Astrocyte of the spinal cord (primary cell): ENCODE measurements at places on chromosomes 3 and 15.

DNA sequence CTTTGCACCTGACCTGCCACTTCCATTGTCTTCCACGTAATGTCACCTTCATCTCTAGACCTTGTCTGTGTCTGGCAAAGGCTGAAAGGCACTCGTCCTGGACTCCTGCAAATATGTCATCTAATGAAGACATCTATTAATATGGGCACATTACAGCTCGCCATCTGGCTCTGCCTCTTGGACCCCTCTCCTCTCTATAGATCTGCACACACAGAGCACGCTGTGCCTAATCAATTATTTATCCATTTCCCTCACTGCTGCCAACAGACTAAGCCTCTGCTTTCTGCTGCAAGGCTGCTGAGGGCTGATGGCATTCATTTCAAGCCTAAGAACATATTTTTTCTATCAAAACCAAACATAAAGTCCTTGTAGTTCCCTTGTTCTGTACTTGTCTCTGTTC lies 573.0 kb downstream of the TUSC7 start:
- DNase-seq = no peak

- peak; percentile 17 for DNase-seq
Observed at GRCh38 chr3:11415099-11415498, 142.9 kb downstream of the ATG7 start.

GRCh38 chr3:9808345-9809037 lies 1.6 kb upstream of the TTLL3 start:
- no peak for DNase-seq

DNA sequence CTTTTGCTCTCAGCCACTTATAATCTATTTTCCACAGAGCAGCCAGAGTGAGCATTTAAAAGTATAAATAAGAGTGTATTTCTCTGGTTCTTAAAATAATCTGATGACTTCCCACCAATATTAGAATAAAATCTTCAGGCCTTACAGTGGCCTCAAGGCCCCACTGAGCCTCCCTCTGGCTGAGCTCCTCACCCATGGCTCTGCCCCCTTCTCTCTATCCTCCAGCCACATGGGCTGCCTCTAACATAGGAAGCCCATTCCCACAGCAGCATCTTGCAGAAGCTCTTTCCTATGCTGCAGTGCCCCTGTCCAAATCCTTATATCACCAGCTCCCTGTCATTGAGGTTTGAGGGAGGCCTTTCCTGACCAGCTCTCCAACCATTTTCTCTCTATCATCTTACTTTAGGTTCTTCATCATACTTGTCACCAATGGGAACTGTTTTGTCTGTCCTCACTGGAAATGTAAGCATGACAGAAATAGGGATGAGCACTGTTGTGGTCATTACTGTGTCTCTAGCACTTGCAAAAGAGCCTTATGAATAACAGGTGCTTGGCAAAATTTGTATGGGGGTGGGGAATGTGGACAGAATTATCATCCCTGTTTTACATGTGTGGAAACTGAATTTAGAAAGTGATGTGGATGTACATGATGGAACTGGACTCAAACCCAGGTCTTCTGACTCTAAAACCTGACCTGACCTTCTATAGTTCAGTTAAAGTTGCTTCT lies 250.6 kb downstream of the NR1D2 start:
- DNase-seq = no peak

DNA sequence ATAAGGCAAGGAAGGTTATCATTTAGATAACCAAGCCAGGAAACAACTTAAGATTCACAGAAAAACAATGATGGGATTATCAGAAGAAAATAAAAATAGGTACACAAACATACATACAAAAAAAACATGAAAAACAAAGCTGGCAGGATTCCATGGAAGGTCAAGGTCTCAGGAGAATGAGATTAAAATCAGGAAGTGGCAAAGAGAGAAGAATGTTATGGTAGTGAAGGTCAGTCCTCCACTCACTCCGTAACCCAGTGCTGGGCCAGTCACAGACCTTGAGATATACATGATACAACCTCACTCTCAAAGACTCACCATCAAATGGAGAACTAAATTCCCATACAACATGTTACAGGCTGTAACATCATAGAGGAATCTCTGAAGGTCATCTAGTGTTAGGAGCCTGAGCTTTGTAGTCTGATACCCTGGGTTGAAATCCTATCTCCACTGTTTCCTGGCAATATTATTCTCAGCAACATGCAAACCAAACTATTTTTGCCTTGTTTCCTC lies 93.9 kb downstream of the CTNNB1 start:
- no peak for DNase-seq

DNA sequence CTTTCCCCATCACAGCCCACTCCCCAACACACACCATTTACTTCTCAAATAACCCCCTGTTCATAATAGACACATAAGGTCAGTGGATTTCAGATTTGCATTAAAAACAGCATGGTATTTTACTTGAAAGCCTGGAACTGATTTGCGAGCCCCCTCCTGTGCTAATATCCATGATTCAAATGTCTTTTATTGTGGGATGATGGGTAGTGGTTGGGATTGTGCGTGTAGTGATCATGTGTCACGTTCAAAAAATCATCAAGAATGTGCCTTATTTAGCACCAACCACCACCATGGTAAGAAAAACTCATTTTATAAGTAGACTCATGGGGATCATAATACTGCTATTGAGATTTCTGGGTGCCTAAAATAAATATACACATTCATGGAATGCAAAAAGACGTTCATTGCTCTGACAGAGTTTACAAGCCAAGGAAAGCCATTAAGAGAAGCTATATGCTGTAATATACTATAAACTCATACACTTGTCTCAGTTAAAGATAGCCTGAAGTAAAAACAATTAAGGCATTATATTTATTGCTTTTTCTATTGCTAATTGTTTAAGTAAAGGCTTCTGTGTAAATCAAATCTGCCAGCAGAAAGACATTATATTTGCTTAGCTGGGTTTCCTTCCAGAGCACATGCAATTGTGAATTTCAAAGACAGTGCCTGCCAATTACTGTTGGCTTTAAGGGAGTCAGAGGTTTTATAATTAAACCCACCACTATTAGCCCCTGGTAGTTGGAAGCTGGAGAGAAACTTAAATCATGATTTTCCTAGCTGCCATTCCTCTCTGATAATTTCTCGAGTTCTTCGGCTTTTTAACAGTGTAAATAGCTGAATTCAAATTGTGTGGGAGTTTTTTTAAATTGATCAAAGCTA lies 4.0 kb downstream of the TRAT1 start:
- DNase-seq = no peak

DNA sequence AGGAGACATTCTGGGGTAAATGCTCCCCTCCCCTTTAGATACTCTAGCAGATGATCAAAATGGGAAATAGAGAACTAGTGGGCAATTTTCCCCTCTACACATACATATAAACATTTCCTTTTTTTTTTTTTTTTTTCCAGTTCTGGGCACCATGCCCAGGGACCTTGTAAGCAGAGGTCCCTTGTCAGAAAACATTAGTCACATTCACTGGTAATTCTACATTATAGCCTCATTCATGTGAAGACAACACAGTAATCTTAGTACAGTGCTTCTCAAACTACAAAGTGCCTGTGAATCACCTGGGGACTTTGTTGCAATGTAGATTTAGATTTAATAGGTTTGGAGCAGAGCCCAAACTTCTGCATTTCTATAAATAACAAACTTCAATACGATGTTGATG lies 60.1 kb upstream of the ACTC1 start:
- peak; percentile 76 for DNase-seq

DNA sequence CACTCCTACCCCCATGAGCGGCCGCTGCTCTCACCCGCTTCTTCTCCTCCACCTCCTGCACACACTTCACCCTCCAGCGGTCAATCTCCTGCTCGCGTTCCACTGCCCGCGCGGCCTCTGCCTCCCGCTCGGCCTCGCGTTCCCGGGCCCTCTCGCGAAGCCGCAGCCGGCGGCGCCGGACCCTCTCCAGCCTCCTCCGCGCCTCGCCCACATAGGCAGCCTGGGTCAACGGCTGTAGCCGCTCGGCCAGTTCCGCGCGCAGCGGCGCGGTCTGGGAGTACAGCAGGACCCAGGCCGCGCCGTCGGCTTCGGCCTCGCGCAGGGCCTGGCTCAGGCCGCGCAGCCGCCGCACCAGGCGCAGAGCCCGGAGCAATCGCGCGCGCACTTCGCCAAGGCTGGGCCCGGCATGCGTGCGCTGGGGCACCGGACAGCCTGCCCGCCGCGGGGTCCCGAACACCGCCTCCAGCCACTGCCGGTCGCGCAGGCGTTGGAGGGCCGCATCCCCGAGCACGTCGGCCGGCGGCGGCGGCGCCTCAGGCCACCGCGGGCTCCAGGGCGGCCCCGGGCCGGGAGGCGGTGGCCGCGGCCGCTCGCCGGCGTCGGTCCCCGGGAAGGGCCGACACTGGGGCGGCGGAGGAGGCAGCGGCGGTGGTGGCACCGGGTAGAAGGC lies 595 bp downstream of the PDCD7 start:
- peak; percentile 53 for DNase-seq

DNA sequence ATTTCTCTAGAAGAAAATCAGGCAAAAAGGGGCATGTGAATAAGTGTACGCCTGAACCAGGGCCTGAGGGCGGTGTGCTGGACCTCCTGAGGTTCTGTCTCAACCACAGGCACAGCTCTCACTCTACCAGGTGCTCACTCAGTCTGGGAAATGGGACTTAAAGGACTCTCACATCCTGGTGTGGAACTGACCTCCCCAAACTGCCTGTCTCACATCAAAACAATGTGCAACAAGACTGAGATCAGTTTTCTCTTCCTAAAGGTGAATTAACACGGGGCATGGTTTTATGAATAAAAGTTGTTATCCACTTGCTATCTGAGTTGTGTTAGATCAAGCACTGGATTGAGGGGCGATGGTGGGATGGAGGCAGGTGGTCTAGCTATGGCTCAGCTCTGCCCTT lies 4.8 kb downstream of the STOML1 start:
- DNase-seq = no peak

DNA sequence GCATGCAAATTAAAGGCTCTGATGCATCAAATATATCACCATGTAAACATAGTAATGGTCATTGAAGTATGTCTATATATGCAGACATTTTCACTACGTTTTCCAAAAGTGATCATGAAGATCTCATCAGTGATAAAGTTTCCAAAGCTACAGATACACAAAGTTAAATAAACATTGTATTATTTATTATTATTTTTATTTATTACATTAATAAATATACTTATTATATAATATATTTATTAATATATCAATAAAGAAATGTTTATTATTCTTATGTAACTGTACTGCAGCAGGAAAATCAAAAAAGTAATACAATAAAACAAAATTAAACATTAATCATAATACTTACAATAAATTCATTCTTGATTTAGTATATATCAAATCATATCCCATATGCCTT lies 791.2 kb downstream of the GBE1 start:
- DNase-seq = no peak

GRCh38 chr3:100912976-100913545 lies 80.2 kb downstream of the ABI3BP start:
- DNase-seq = no peak

DNA sequence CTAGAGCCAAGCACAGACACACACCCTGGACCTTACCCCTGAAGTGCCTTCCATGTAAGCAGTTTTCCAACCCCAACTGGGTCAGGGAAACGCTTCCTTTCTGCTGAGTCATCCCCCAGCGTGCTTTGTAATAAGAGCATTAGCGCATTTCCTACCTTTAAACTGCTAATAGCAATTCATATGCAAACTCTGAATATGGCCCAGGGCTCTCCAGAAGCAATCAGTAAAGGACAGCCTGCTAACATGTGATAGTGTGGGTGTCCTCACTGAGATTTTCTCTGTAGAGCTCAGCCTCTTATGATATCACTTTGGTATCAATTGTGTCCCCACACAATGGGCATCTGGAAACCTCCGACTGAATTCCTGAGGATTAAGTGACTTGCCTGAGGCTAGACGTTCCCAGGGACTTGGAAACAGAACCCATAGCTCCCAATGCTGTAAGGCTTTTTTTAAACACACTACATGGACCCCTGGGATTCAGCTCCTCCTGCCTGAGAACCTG lies 5.6 kb downstream of the GABRB3 start:
- DNase-seq = no peak

DNA sequence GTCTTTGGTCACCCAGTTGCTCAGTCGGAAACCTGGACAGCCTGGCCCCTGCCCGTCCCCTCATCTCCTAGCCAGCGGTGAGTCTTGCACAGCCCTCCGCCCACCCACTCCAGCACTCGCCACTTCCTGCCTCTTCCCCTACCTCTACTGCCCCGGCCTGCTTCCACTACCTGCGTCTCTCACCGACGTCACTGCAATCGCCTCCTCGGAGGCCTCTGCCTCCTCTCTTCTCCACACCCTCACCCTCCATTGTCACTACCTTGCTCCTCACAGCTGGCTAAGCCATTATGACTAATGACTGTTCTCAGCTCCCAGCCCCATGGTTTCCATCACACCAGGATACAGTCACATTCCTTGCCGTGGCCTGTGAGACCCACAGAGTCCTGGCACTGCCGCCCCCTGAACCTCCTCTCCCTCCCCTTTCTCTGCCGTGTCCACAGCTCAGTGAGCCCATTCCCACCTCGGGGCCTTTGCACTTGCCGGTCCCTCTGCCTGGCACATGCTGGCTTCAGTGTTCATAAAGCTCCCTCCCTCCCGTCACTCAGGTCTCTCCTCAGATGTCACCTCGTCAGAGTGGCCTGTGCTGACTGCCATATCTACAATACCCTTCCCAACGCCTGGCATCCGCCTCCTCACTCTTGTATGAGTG lies 104.8 kb downstream of the FBLN2 start:
- no peak for DNase-seq

- peak; percentile 74 for DNase-seq
Observed at GRCh38 chr15:90221246-90221900, 12.4 kb downstream of the CIB1 start.

GRCh38 chr3:31307131-31307785 lies 225.5 kb upstream of the STT3B start:
- DNase-seq = peak; percentile 16

GRCh38 chr15:65184305-65184867 lies 756 bp downstream of the CLPX start:
- DNase-seq = peak; percentile 57

DNA sequence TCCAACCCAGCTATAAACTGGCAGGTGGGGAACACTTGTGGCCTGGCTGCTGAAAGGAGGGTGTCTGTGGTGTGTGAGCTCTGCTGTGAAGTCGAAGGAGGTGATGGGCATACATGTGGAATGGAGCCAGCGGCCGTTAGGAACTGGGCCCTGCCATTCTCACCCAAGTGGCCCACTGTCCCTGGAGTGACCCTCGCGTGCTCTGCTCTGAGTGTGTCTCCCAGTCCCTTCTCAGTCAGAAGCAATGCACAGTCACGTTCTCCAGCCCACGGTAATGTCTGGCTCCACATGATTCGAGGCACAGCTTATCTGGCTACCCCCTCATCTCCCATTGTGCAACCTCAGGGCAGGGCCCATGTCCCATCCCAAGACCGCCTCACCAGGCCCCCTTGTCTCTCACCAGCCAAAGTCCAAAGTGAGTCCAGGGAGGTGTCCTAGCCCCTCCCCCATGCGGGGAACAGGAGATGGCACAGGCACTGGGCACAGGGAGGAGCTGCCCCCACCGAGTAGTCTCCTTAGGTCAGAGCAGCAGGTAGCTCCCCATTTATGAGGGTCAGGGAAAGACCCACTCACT lies 62.9 kb downstream of the ZNF445 start:
- DNase-seq = no peak
